Stimulated activated CD4-positive, alpha-beta T cell treated with anti-CD3 and anti-CD28 coated beads, TNF-alpha, amount 100 ng/mL, for 4 hours (primary cell): ENCODE measurements at places on chromosomes 6 and 20.

DNA sequence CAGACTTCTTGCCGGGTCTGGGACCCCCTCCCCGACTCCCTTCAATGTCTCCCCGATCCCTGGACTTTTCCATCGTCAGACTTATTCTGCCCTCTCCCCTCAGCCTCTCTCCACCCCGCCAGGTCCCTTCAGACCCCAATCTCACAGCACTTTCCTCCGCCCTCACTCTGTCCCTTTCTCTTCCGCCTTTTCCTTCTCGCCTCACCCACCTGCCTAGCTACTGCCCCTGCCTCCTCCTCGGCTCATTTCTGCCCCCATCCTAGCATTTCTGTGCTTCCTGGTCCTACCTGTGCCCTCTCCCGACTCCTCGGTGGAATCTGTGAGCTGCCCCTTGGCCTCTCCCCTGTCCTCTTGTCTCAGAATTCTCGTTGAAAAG, 616 bp downstream of the CHMP4B start:
- no peak for DNase-seq

DNA sequence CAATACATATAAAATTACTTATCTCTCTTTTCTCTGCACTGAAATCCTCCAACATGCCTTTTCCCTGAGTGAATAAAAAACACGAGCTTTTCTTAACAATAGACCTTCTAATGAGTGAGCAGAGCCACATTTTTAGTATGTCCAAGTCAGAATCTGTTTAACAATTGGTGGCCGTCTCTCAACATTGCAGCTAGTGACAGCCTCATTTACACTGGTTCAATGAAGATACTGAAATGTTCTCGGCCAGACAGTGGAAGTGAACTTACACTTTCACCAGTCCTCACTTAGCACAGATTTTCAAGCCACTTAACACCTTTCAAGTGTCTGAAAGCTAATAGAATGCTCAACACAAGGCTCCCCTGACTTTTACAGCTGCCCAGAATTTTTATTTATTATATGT, 767.1 kb downstream of the KIF16B start:
- DNase-seq: no peak

GRCh38 chr6:131551902-131552301, 21.1 kb upstream of the ARG1 start:
- DNase-seq: no peak

DNA sequence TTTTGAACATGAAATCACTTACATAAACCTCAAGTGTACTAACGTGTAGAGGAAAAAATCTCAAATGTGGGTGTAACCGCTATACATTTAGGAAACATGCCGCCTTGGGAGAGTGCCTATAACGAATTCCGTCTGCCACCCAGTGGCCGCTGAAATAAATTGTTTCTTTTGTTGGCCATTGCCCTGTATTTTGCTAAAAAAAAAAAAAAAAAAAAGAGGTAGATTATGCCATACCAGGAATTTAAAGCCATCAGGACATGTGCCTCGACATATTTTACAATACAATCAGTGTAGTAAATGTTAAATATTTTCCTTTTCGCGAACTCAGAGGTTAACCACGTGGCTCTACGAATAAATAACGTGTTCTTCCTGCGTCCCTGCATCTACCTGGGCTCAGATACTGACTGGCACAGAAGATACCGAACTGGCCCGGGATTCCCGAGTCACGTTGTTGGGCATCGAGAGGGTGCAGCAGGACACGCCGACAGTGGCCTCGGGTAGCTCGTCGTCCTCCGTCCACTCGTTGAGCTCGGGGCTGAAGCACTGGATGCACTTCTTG, 14.3 kb downstream of the KLHL31 start:
- peak; percentile 52 for DNase-seq

GRCh38 chr6:33759887-33760629, 13.4 kb upstream of the IP6K3 start:
- no peak for DNase-seq

GRCh38 chr20:23092384-23092756, 6.2 kb upstream of the CD93 start:
- DNase-seq: no peak

DNA sequence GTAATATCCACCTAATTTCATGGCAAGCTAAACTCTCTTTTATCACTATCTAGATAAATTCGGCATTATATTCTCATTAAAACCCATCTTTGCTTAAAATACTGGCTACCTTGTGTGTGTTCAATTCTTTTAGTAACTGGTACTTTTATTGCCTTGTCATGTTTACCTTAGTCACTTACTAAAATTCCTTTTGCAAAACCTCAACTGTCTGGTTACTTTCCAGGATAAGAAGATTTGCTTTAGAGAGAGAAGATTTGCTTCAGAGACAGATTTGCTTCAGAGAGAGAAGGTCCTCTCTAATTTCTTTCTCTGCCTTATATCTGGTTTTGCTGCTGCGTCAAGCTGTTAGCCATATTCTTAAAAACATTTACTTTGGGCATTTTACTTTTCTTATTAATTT, 151.5 kb upstream of the MLIP start:
- no peak for DNase-seq

DNA sequence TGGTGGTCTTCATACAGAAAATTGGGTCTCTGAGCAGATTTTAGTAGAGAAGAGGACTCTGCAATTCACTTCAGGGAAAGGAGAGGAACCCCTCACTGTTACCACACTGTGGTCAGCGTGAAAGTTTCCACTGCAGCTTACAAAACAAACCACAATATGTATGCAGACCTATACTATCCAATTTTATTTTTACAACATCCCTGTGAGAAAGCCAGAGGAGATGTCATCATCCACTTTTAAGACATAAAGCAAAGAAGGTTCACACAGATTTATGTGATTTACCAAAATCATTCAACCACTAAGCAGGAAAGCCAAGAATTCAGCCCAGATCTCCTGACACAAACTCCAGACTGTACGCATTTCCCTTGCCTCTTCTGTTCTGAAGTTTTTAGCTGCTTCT, 442.4 kb downstream of the FRK start:
- no peak for DNase-seq
